Hematopoietic multipotent progenitor cell treated with erythropoietin and hydrocortisone succinate and interleukin-3 and kit ligand, for 8 days (in vitro differentiated cells): ENCODE measurements at places on chromosomes 7 and 10.

GRCh38 chr7:767941-768731 lies 41.1 kb upstream of the PRKAR1B start:
- DNase-seq = peak; percentile 8

DNA sequence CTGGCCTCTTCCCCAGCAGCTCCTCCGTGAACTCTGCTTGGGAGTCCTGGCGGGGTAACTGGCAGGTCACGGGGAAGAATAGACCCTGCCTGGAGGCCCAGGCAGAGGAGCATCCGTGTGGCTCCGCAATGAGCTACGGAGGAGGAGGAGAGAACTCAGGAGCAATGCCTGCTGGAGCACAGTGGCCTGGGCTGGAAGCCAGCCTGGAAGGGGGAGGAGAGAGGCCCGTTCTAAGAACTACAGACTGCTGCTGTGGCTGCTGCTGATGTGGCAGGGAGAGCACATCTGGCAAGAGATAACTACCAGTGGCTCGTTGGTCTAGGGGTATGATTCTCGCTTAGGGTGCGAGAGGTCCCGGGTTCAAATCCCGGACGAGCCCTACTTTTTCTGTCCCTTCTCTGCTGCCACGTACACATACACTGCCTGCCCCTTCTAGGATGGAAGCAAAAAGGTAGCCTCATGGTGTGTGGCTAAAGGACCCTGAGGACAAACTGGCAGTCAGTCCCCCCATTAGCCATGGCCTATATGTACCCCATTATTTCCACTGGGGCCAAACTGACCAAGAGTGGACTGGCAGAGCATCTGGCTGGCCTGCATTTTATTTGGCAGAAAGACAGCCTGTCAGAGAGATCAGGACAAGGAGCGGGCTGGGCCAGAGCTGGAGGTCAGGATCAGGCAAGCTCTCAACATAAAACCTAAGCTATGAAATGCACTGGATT lies 7.7 kb upstream of the OPN1SW start:
- peak; percentile 86 for DNase-seq

- DNase-seq = no peak
Measured at GRCh38 chr7:85062651-85063050, 124.2 kb downstream of the SEMA3D start.

- DNase-seq = no peak
Measured at GRCh38 chr7:48224042-48224441, 52.8 kb downstream of the ABCA13 start.

GRCh38 chr7:50210706-50211115 lies 93.8 kb upstream of the IKZF1 start:
- no peak for DNase-seq

DNA sequence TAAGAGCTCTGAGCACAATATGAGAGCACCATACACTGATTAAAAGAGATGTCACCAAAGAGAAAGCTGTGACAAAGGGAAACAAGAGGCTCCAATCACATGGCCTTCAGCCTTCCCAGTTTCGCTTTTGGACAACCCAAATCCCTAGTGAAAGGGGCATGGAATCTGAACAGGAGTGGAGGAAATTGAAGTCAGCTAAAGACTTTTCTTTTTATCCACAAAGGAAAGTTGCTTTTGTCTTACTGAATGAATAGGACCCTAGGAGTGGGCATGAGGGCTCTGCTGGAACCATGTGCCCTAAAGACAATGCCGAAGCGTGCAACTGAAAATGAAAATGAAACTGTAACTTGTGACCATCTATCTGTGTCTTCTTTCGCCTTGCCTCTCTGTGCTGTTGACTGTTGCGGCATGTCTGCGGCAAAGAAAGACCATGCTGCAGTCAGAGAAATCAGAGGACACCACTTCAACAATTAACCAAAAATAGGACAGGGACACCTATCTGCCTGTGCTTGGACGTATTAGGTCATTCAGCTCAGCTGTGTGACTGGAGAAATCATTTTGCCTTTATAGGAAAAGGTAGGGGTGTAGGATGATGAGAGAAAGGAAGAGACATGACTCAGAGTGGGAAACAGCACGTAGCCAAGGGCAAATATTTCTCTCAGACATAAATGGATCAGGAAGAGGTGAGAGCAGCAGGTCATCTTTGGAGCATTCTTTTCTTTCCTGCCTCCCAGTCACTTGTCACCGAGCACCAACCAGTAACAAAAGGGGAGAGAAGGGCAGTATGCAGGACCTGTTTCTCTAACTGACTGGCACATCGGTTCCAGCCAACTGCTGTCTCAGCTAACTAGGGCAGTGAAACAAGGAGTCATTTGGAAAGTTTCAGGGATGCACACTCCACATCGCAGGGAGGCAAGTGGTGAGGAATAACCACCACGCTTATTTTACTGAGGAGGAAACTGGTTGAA lies 12.3 kb downstream of the CAV2 start:
- no peak for DNase-seq
